Stimulated activated CD4-positive, alpha-beta T cell treated with anti-CD3 and anti-CD28 coated beads, TNF-alpha, amount 100 ng/mL, for 4 hours (primary cell): ENCODE measurements at places on chromosomes 6 and 20.

- no peak for DNase-seq
Observed at GRCh38 chr6:70110126-70111022, 192.5 kb downstream of the COL9A1 start.

DNA sequence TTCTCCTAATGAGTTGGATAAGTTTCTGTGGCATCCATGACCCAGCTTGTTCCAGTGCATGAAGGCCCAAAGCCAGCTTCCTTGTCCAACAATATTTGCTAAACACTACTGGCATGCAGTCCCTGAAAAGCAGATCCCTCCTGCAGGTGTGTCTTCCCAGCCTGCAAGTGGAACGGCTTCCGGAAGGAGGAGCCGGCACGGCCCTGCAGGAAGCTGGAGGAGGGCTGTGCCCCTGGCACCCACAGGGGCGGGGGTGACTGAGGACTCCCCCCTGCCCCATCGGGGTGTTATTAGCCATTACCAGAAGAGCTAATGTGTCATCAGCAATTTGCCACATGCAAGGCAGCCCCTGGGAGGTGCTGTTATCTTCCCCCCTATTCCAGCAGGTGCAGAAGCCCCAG lies 27.4 kb downstream of the NPEPL1 start:
- no peak for DNase-seq

- DNase-seq = no peak
Observed at GRCh38 chr6:84492241-84493165, 265.1 kb upstream of the CEP162 start.

DNA sequence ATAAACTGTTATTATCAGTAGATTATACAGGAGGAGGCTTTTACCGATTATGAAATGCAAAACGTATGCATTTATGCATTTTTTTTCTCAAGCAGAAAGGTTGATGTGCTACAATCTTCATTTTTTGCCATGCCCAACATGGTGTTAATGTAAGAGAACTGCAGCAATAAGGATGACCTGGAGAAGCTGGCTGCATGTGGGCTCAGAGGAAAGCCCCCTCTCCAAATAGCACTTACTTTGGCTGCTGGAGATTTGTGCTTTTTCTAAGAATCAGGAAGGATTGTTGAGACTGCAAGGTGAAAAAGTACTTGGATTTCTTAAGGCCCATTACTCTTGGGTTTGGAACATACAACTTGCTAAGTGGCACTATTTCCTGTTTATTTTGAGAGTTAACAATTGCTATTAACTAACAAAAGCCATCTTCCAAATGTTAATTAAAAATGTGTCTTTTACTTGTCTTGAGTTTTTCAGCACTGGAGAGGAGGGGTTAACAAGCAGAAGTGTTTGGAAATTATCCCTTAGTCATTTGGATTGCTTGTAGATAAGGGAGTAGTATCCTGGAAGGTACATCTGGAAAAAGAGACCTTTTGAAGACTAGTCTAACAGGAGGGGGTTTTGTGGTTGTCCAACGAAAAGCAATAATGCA lies 5.6 kb downstream of the SOX4 start:
- no peak for DNase-seq

GRCh38 chr6:51045548-51045947 lies 226.9 kb downstream of the TFAP2B start:
- no peak for DNase-seq

- DNase-seq = no peak
Observed at GRCh38 chr6:136201732-136202131, 48.4 kb downstream of the MTFR2 start.

DNA sequence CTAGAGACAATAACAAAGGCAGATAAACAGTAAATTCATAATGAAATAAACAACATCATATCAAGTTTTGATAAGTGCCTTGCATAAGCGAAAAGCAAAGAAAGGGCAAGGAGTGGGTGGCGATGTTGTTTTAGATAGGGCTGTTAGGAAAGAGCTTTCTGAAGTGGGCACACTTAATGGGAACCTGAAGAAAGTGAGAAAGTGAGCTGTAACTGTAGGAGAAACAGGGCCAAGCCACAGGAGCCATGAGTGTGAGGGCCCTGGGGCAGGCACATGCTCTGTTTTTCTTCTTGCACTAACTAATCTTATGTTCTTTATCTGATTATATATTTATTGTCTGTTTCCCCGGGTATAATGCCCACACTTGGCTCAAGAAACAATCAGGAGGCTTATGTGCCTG lies 193.4 kb upstream of the SUPT3H start:
- DNase-seq = no peak

GRCh38 chr20:2295886-2296515 lies at the start of gene TGM3:
TSS of gene TGM3 (plus strand) at chr20:2296001. CDS start at chr20:2296064, 63 bp downstream.
- DNase-seq = no peak

DNA sequence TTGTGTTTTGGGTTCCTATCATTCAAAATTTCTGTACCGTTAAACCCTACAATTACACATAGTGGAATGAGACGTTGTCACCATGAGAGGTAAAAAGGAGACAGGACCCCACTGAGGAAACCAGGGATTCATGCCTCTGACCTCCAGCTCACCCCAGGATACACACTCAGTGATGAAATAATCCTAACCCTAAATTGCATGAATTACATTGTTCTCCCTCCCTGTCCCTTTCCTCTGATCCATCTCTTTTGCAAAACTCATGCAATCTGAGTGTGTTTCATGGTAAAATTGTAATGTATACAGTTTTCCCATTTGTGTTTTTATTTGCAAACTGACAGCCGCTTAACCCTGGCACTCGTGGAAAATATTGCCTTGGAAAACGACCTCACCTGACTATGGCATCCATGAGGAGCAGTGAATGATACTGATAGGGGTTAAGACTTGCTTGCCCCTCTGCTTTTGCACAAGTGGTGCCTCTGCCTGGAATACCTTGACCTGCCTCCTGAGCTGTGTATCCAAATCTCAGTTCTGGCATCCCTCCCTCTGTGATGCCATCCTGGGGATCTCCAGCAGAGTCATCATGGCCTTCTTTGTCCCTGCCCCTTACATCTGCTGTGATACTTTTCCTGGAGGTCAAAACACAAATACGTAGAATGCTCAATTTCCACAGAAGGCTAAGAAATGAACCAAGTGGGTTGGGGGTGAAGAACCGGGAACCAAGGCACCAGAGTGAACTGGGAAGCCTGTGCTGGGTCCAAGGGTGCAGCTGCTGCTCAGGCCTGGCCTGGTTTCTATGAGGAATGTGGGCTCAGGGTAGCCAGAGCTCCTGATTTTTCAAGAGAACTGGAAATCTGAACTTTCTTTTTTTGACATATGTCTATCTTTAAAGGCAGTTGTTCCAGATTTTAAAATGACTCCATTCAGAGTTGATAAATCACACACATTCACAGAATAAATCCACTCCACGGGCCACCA lies 211.6 kb upstream of the ZNF217 start:
- DNase-seq = no peak

DNA sequence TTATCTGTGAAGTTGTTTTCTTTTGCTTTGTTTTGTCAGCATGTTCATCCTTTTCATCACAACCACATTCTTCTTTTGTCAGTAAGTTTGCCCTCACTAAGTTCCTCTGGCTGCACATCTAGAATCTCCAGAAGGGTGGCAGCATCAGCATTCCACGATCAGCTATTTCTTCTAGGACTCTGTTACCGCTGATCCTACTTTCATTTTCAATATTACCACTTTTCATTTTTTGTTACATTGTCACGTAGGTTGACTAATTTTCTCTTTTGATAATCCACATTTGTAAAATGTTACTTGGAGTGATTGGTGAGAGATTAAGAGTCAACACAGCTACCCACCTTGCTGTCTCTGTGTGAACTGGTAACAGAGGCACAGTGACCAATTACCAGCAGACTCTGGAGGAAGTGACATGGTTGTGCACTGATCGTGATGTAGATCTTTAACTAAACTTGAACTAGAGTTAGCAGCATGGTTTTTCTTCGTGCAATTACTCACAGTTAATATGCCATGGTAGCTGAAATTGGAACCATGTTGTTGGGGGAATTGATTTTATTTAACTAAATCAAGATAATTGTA lies 307.9 kb upstream of the SLC35B3 start:
- DNase-seq = no peak

- DNase-seq = no peak
Observed at GRCh38 chr20:16922834-16923233, 174.7 kb downstream of the OTOR start.

- DNase-seq = no peak
Observed at GRCh38 chr6:13985663-13986325, 61.0 kb downstream of the RNF182 start.

DNA sequence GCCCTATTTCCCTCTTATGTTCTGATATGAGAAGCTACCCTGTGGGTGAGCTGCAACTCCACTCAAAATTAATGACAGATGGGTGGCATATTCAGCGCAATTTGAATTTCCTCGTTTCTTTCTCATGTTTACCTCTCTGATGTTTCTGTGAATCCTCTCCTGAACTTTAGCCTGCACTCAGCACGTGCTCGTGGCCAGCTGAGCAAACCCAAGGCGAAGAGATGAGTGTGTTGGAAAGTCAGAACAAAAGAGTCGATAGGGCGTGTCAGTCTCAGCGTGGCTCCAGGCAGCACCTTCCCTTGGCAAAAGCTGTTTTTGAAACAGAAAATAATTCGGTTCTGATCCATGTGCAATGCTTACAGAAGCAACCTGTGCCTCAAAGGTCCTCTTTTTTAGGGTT lies 226.1 kb upstream of the GMDS start:
- DNase-seq = no peak

DNA sequence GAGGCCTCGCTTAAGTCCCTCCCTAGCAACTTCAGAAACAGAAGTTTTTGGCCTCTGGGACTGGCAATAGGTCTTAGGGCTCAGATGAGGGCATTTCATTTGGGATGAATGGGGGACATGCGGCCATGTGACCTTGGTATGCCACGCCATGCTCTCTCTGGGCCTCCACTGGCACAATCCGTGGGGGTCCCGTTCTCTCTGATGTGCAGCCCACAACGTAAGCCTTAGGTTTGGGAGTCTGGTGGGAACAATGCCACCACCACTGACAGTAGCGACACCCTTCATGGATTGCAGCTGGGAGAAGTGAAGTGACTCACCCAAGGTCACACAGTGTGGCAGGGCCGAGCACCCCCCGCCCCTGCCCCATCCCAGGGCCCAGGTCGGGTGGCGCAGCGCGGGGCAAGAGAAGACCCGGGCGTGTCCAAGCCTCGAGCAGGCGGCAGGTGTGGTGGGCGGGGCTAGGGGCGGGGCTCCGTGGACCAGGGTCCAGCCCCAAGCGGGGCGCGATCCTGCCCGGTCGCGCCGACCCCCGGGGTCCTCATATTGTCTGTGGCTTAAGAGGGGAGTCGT lies 864 bp upstream of the CEBPB start:
- DNase-seq = peak; percentile 31

DNA sequence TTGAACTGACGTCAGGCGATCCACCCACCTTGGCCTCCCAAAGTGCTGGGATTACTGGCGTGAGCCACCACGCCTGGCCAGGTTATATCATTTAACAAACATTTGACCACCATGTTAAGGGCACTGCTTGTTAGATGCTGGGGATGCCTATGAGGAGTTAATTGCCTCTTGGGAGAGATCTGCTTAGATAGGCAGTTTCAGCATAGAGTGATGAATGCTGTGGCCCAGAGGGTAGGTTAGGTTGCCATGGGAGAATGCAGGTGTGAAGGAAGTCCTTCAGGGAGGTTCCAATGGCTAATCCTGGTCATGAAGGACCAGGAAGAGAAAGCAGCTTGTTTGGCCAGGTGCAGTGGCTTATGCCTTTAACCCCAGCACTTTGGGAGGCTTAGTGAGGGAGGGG lies 17.0 kb downstream of the PHF20 start:
- DNase-seq = no peak

GRCh38 chr6:136526196-136526930 lies 23.9 kb downstream of the MAP7 start:
- no peak for DNase-seq

DNA sequence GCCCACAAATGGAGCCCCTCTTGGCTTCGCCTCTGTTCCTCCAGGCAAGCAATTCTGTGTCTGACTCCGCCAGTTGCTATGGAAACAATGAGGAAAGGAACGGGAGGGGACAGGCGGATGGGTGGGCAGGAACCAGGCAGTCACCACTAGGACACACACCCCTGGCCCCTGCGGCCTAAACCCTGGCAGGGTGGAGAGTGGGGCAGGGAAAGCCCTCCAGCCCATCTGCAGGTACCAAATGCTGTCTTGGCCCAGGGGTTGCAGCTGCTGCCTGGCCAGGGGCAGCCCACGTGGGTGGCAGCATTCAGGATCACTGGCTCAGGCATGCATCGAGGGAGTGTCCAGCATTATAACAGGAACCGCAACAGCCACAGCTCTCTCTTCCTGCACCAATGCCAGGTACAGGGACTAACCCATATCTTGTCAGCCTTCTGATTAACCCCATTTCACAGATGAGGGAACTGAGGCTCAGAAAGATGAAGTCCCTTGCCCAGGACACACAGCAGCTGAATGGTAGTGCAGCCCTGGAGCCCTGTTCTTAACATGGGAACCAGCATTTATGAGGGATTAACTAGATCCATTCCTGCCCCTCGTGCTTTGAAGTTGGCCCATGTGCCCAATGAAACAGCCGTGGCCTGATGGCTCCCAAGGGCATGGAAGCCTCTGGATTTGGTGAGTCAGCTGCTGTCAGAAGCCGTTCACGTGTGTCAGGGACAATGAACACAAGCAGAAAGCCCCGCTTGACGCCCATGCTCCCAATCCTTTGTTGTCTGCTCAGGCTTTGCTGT lies 66.3 kb downstream of the NOL4L start:
- no peak for DNase-seq

- no peak for DNase-seq
Observed at GRCh38 chr20:40997116-40997515, 31.5 kb upstream of the TOP1 start.

- DNase-seq = no peak
Observed at GRCh38 chr6:3368685-3369084, 88.2 kb downstream of the SLC22A23 start.

DNA sequence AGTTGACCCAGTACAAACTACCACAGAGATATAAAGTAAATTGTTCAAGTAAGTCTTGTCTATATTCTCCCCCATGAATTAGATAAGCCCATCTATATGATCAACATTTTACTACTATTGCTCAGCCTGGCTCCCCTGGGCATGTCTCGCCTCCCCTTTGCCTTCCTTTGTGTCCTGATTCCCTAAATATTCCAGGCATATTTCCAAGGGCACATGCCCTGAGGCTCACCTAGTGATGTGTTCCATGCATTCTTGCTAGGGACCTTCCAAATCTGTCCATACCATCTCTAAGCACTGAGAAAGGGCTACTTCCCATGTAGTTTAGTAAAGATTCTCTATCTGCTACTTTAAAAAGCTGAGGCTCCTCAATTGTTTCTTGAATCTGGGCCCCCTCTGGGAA lies 309.5 kb upstream of the PRND start:
- no peak for DNase-seq

GRCh38 chr20:19404826-19405225 lies 192.4 kb downstream of the SLC24A3 start:
- DNase-seq = no peak

- no peak for DNase-seq
Observed at GRCh38 chr6:56692523-56693245, 50.0 kb upstream of the DST start.

GRCh38 chr20:38628580-38629470 lies 27.2 kb downstream of the ARHGAP40 start:
- no peak for DNase-seq

- DNase-seq = no peak
Observed at GRCh38 chr6:6712449-6713403, 124.2 kb downstream of the LY86 start.
